Stimulated activated CD4-positive, alpha-beta T cell treated with anti-CD3 and anti-CD28 coated beads, TNF-alpha, amount 100 ng/mL, for 1 hour (primary cell): ENCODE measurements at places on chromosomes 2 and 18.

GRCh38 chr2:132577686-132578085 is 92.3 kb downstream of the LYPD1 start:
- DNase-seq, result no peak

- peak; percentile 45 for DNase-seq
Observed at GRCh38 chr2:126527836-126528490, 128.0 kb upstream of the GYPC start.

GRCh38 chr2:20145497-20146193 is 79.3 kb downstream of the SDC1 start:
- no peak for DNase-seq

- no peak for DNase-seq
Observed at GRCh38 chr2:148527488-148528340, 116.8 kb upstream of the EPC2 start.

DNA sequence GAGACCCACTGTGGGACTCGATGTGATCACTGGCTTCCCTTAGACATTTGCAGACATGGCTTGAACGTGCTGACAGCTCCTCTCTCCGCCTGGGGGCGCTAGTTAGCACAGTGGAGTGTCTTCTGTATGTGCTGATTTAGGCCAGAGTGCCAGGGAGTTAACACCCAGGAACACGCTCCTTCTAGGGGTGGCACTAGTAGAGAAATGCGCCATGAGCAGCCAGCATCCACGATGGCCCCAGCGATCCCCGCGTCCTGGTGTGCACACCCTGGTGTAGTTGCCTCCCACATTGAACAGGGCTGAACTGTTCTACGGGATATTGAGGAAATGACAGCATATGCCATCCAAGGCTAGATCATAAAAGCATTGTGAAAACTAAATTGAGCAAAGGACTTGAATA is 11.4 kb upstream of the NMUR1 start:
- no peak for DNase-seq

DNA sequence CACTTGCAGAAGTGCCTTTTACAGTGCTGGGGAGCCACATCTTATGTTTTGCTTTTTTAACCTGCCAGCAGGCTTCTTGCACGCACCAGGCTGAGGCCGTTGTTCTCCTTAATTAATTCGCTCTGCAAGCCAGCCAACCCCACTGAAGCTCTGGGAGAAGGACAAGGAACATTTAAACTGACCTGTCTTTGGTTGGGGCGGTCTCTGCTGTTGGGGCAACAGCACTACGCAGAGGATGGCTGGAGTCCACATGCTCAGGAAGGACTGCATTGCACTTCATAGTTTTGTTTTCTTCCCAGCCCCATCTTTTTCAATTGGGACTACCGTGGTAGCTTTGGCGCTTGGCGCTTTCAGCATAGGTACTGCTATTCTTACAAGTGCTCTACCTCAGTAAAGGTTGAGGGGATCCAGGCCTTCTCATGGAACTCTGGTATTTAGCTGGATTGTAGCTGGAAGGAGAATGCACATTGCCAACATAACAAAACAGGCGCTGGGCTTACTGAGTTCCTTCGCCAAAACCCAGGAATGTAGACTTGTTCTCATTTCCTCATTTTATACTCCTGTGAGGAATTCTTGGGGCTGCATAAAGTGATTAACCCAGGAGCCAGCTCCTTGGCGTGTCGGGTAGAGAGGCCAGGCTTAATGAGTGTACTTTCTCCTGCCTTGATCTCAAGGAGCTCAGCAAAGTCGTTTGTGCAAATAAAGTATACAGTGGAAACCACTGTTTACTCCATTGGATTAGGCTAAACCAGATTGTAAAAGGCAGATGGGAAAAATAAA is 146.2 kb downstream of the PRKCE start:
- DNase-seq, result no peak

DNA sequence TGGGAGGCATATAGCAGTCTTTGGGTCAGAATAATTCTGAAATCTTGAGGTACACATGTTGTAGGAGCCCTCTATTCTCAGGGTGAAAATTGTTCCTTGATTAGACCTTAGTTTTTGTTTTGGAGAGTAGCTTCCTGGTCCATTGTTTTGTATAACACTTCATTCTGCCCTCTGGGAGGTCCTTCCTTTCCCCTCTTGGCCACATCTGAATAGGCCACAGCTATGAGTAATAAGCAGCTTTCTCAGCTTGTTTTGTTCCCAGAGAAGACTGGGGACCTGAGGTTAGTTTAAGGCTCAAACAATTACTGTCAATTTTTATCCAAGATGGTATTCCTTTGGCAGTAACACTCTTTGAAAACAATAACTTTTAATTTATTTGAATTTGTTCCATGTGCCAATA is 72.6 kb upstream of the NOL4 start:
- DNase-seq, result no peak

- DNase-seq, result no peak
Observed at GRCh38 chr18:49795612-49796552, 17.5 kb downstream of the ACAA2 start.

GRCh38 chr2:190802626-190803209 is 77.9 kb upstream of the GLS start:
- DNase-seq, result no peak

DNA sequence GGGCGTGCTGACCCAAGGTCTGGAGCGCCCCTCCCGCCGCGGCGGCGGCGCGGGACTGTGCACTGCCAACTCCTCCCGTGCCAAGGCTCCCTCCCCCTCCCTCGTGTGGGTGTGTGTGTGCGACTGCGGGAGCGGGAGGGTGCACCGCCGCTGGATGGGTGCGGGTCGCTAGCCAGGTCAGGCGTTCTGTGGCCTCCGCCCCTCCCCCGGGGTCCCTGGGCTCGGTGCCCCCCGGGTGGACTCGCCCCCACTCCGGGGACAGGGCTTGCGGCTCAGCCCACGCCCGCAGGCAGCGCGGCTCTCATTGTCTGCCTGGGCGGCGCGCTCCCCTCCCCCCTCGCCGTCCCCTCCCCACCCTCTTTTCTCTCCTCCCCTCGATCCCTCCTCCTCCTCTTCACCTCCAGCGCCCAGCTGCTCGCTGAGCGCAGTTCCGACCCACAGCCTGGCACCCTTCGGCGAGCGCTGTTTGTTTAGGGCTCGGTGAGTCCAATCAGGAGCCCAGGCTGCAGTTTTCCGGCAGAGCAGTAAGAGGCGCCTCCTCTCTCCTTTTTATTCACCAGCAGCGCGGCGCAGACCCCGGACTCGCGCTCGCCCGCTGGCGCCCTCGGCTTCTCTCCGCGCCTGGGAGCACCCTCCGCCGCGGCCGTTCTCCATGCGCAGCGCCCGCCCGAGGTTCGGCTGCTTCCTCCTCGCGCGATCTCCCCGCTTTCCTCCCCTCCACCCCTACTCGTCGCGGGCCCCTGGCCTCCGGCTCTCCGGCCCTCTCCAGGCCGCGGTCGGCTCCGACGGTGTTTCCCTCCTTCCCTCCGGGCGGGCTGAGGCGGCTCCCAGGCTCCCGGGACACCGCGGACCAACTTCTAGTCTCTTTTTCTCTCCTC is at the start of gene GATA6:
TSS of gene GATA6 (plus strand) at position 579 of the 878 bp plus-strand sequence. CDS start 1,556 bp downstream, outside the sequence.
- no peak for DNase-seq

DNA sequence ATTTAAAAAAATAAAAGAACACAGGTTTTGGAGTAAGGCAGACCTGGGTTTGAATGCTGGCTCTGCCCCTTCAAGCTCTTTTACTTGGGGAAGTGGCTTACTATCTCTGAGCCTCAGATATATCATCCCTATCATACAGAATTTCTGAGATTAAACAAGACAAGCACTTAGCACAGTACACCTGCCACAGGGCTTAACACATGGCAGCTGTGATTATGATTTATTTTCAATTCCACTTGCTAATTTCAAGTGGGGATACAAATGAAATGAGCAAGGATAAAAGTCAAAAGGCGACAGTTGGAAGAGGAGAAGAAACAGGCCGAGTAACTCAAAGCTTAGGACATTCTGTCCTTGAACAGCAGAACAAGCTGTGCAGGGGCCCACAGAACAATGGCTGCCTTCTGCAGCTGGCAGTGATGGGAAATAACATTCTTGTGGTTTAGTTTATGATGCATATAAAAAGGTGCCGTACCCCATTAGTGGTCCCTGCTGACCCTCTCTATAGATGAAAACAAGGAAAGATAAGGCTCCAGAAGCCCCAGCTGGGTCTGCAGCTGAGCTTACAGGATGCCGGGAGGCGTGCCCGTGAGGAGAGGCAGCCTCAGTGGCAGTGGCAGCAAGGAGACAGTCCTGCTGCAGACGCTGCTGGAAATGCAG is 45.3 kb downstream of the KIF3C start:
- DNase-seq, result no peak
